ENCODE measurements at places on chromosomes 3 and 15. TPM values are rescaled to one million over a fixed set of nuclear protein-coding genes. Genes with fewer than 3 reads are reported as not detected.

Gene GOLGA8O
- total RNA-seq = 0.39 TPM

GRCh38 chr15:31974855-31975829, 55.2 kb upstream of the CHRNA7 start:
- no peak for DNase-seq

GRCh38 chr3:187403768-187404288, 35.6 kb downstream of the RTP4 start:
- no peak for DNase-seq

DNA sequence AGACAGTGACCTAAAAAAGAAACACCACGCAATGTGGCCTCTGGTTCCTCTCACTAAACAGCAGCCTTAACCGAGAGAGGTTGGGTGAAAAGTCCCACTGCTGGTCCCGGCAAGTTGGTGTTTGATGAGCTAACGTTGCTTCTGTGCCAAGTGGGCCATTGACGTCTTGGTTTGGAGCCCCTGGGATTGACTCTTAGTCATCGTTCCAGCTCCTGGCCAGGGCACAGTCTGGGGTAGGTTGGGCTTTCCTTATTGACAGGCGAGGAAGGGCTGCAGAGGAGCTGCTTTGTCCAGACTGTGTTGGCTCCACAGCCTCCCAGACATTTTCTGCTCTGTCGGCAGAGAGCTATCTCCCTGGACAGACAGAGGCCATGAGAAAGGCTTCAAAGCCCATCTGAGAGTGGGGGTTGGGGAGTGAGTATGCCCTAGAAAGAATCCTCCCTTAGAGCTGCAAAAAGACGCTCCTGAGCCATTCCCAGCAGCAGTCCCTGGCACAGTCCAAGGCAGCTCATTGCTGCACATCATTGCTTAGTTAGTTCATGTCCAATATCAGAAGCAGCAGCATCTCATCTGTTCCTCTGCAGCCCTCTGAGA, 28.6 kb upstream of the C3orf80 start:
- no peak for DNase-seq

- no peak for DNase-seq
These were observed 85.9 kb downstream of the FAIM start for GRCh38 chr3:138694287-138695007.

GRCh38 chr15:89556413-89557262, 18.6 kb upstream of the TICRR start:
- DNase-seq = no peak

GRCh38 chr3:195177422-195178123, 93.4 kb downstream of the XXYLT1 start:
- DNase-seq = no peak

Gene GTPBP8
- total RNA-seq = 16.8 TPM

DNA sequence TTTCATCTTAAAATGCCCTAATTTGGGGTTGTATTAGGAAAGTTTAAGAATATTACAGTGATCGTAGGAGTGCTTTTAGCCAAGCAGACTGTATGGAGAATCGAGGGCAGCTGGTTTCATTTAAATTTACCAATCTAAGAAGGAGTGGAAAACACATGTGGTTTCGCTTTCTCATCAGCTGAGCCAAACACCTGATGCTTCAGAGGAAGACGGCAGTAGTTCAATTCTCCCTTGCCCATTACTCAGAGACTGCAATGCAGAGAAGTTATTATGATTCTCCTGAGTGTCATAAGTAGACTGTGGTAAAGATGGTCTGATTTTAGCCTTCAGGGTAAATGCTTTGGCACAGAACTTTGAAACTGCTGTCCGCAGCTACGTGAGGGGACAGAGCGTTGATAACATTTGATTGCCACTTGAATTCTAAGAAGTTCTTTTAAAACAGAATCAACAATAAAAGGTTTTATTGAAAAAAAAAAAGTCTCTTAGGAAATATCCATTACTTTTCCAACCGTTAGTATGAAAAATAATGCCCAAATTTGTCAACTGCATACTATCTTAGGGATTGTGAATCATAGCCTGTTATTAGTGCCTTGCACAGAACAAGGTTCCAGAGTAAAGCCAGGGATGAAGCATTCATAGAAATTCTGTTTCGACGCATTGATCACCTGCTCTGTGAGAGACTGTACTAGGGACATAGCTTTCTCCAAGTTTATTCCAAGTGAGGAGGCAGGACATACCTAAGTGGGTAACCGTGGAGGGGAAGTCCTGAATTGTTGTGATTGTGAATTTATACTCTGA, 25.6 kb downstream of the LYSMD4 start:
- DNase-seq = peak; percentile 62

Gene STRIT1
- 2.5 TPM for total RNA-seq

Gene ERC2
- 2.5 TPM for total RNA-seq

- DNase-seq = peak; percentile 32
These were observed 190.1 kb downstream of the FAM43A start for GRCh38 chr3:194875581-194876402.

DNA sequence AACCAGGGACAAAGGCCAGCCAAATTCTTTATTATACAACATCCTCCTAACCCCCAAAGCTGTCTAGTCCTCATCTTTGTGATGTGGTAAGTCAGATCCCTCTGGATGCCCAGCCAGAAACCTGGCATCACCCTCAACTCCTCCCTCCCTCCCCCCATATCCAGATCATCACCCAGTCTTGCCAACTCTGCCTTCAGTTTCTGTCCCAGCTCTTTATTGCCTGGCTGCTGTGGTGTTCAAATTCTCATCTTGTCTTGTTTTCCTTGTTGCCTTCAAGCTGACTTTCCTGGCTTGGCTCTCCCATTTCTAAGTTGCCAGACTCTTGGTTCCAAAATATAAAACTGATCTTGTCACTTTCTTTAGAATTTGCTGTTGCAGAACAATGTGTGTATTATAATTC, 28.6 kb downstream of the MAP2K1 start:
- DNase-seq = no peak

All from skin of body (tissue), 3 donors.